Daoy (cell line): ENCODE measurements at places on chromosomes 3 and 15. TPM values are rescaled to one million over a fixed set of nuclear protein-coding genes. Genes with fewer than 3 reads are reported as not detected.

DNA sequence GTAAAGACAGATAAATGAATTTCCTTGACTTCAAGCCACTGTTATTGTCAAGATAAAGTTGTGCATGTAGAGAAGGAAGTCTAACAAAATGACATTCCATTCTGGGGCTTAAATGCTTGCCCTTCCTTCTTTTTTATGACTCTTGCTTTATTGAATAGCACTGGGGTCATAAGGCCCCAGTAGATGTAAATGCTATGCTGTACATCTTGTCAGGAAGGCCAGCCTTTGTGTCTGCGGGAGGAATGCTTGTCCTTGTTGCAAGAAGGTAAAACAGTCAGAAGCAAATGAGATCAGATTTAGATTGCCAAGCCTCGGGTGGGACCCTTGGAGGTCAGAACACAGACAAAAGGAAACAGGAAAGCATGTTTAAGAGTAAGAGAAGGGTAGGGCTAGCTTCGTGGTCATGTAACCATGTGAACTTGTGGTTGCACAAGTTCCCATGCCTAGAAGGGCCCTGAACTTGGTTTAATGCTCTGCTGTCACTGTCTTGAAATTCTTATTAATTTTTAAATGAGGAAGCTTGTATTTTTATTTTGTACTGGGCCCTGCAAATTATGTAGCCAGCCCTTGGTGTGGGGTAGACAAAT lies 81.5 kb downstream of the PPM1L start:
- no peak for DNase-seq

GRCh38 chr3:9169326-9169725 lies 80.1 kb downstream of the SRGAP3 start:
- no peak for DNase-seq

- DNase-seq = no peak
Observed at GRCh38 chr3:63807961-63808565, 11.0 kb upstream of the C3orf49 start.

- DNase-seq = no peak
Observed at GRCh38 chr3:184769382-184770170, 42.4 kb upstream of the VPS8 start.

- DNase-seq = no peak
Observed at GRCh38 chr3:48538451-48538850, 18.2 kb downstream of the PFKFB4 start.

DNA sequence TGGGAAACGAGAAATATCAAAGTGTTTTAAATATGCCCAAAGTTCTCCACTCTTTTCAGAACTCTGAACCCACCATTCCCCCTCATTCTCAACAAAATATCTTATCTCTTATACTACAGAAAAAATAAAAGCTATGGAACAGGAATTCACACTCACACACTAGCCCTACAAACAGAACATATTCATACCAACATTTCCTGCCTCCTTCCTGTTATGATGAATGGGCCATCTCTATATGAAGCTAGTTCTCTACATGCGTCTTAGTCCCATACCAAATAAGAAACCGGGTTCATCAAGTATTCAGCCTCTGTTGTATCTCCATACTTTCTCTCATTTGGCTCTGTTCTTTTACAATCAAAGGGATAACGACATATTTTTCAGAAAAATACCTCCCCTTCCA lies 72.6 kb downstream of the PLSCR2 start:
- no peak for DNase-seq

DNA sequence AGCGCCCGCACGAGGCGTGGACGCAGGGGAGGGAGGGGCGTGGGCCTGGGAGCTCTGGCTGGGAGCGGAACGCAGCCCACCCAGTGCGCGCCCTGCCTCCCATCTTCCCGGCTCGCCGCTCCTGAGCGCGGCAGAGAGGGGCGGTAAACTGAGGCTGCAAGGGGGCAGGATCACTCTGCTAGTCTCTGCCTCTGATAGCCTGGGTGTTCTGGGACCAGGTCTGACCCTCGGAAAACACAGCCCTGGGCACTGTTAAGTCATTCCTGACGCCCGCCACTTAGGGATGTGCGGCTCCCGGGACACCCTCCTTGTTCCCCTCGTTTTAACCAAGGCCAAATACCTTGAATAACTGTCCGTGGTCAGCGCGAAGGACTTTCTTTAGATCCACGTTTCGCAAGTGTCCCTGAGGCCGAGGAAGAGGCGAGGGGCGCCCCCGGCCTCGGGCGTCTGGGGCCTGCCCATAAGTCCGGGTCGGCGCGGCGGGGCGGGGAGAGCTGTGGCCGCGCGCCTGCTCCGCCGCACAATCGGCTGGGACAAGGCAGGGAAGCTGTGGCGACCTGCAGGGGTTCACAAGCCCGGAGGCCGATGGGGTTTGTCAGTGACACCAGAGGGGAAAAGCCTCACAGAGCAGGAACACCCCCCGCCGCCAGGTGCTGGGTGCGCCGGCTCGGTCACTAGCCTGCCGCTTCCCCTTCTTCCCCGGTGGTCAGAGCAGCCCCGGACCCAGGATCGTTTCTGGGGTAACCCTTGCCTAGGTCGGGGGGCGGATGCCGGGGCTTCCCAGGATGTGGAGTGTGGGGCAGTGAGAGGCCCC lies 1.5 kb downstream of the ITPKA start:
- no peak for DNase-seq

GRCh38 chr3:195025884-195026200 lies 245.1 kb downstream of the XXYLT1 start:
- DNase-seq = no peak

DNA sequence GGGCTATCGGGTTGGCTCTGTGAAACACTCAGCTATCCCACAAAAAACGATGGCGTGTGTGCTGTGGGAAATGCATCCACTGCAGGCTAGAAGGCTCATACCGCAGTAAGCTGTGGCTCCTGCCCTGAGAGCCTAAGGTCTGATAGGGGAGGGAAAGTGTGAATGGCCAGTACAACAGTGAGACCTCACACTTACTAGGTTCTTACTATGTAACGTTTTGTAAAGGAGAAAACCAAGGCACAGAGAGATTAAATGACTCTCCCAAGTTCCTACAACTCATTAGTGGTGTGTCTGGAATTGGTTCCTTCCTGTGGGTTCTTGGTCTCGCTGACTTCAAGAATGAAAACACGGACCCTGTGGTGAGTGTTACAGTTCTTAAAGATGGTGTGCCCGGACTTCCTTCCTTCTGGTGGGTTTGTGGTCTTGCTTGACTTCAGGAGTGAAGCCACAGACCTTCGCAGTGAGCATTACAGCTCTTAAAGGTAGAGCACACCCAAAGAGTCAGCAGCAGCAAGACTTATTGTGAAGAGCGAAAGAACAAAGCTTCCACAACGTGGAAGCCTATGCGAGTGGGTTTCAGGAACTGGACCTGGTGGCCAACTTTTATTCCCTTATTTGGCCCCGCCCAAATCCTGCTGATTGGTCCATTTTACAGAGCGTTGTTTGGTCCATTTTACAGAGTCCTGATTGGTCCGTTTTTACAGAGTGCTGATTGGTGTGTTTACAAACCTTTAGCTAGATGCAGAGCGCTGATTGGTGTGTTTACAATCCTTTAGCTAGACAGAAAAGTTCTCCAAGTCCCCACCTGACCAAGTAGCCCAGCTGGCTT lies 161.7 kb downstream of the POLR2M start:
- no peak for DNase-seq

The ZNF501 gene
- 1.3 and 2.7 TPM in 2 replicates for total RNA-seq

The MYO5C gene
- total RNA-seq = 8.0 and 16.5 TPM in 2 replicates

The SPATA12 gene
- total RNA-seq = 0.34 TPM in 1 of 2 replicates, not detected in the other

The CPN2 gene
- total RNA-seq = not detected in 2 replicates

The PLA2G4E gene
- total RNA-seq = not detected in 2 replicates

The DLL4 gene
- not detected in 2 replicates for total RNA-seq

The VWA5B2 gene
- not detected in 2 replicates for total RNA-seq

The KNG1 gene
- total RNA-seq = not detected in 2 replicates

The CCR9 gene
- total RNA-seq = not detected in 2 replicates
